ENCODE measurements at places on chromosomes 7 and 10.

DNA sequence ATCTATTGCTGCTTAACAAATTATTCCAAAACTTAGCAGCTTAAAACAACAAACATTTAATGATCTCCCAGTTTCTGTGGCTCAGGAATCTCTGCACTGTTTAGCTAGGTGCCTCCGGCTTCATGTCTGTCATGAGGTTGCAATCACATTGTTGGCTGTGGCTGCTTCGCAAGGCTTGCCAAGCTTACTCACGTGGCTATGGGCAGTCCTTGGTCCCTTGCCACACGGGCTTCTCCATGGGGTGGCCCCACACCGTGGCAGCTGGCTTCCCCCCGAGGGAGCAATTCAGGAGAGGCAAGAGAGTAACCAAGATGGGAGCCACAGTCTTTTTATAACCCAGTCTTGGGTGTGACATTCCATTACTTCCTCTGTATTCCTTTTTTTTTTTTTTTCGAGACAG is 67.4 kb downstream of the NEURL1 start:
- H3K4me3 ChIP-seq: no peak overlapping the region
- peaks cover 3% of the 10 kb centered on the region for H3K27me3 ChIP-seq
- no peak for DNase-seq
- H3K27ac ChIP-seq: no peak overlapping the region
- no peaks in the 10 kb centered on the region for H3K4me1 ChIP-seq
- no peaks in the 10 kb centered on the region for H3K36me3 ChIP-seq

GRCh38 chr10:90204956-90205314 is 503.5 kb downstream of the KIF20B start:
- no peak overlapping the region for H3K4me3 ChIP-seq
- H3K36me3 ChIP-seq: no peaks in the 10 kb centered on the region
- DNase-seq: no peak
- H3K27me3 ChIP-seq: no peaks in the 10 kb centered on the region
- no peaks in the 10 kb centered on the region for H3K4me1 ChIP-seq
- H3K27ac ChIP-seq: no peak overlapping the region

DNA sequence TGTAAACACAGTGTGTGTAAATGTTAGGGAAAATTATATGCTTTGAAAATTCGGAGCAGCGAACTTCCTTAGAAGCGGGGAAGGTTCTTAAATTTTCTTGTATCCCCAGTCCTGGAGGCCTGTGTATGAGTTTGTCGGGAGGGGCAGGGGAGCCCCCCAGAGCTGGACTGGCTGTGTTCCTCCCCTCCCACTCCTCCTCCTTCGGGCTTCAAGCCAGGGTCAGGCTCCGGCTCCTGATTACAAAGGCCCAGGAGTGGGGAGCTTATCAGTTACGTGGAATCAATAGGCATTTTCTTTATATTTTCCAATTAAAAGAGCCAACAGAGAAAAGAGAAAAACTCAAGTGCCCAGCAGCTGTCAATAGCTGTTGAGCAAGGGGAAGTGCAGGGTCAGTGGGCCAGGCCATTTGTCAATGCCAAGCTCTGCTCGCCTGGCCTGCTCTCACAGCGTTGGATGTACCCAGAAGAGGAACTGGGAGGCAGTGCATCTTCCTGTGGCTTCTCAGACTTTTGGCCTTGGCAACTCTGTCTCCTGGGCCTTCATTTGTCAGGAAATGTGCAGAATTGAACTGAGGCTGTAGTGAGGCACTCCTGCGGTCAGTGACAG is 156.9 kb upstream of the PCBD1 start:
- no peaks in the 10 kb centered on the region for H3K4me1 ChIP-seq
- no peaks in the 10 kb centered on the region for H3K36me3 ChIP-seq
- H3K27me3 ChIP-seq: no peaks in the 10 kb centered on the region
- H3K4me3 ChIP-seq: no peak overlapping the region
- H3K27ac ChIP-seq: no peak overlapping the region

- H3K27ac ChIP-seq: no peak overlapping the region
- peaks cover 95% of the 10 kb centered on the region for H3K27me3 ChIP-seq
- no peak overlapping the region for H3K4me3 ChIP-seq
These were observed 3.1 kb upstream of the HOXA9 start for GRCh38 chr7:27168265-27168947.

DNA sequence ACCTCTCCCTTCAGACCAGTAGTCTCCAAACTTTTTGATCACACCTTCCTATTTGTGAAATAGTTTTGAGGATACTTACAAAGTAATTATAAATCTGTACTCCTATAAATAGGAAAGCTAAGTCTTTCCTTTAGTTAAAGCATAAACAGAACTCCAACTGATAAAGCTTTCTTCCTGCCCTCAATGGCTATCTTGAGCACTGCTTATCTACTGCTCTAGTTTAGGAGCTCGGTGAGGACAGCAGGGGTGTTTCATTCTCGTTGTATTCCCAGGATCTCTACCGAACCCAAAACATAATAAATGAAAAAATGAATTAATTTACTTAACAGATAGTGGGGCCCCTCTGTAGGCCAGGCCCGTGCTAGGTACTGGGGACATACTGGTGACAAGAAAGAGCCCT is 17.7 kb downstream of the SORBS1 start:
- H3K4me1 ChIP-seq: no peaks in the 10 kb centered on the region
- no peak overlapping the region for H3K4me3 ChIP-seq
- H3K27ac ChIP-seq: no peak overlapping the region
- DNase-seq: no peak
- no peaks in the 10 kb centered on the region for H3K36me3 ChIP-seq

DNA sequence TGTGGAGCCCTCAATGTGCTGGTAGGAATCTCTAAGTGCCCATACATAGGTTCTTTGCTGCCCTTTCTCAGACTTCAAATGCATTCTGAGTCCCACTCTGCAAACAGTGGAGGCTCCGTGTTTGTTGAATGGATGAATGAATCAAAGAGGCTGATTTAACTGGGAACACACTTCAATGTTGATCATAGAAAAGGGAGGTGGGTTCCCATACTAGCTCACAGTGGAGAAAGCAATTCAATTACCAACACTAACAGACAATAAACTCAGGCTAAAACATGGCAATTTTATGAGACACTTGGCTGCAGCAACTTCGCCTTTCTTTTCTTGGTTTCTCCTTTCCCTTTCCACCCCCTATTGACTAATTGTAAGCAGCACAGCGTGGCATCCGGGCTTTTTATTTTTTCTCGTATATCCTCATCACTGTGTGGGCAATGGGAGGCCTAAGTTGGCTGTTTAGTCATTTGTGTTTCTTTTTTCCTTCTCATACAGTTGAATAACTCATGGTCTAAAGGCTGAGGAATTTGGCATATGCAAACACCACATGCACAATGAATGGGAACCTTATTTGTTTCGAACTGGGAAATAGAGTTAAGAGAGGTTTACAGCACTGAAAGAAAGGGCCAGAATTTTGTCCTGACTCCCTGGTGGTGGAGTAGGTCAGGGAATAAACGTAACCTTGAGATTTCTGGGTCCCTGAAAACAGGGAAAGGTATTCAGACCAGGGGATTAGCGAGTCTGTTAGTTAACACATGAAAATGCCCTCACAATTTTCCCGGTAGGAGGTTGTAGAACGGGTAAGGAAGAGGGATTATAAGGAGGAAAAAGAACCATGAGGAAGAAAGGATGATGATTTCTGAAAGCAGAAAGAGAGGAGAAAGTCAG is 858.5 kb downstream of the KCNMA1 start:
- no peaks in the 10 kb centered on the region for H3K27me3 ChIP-seq
- H3K4me3 ChIP-seq: no peak overlapping the region
- no peaks in the 10 kb centered on the region for H3K4me1 ChIP-seq
- no peaks in the 10 kb centered on the region for H3K36me3 ChIP-seq
- no peak for DNase-seq
- no peak overlapping the region for H3K27ac ChIP-seq
